ENCODE measurements at places on chromosomes 16 and 17.

GRCh38 chr16:63385714-63386432 is 1349.6 kb upstream of the CDH8 start:
- DNase-seq: no peak

- DNase-seq: no peak
Measured at GRCh38 chr17:58329035-58329809, 627 bp upstream of the TSPOAP1 start.

DNA sequence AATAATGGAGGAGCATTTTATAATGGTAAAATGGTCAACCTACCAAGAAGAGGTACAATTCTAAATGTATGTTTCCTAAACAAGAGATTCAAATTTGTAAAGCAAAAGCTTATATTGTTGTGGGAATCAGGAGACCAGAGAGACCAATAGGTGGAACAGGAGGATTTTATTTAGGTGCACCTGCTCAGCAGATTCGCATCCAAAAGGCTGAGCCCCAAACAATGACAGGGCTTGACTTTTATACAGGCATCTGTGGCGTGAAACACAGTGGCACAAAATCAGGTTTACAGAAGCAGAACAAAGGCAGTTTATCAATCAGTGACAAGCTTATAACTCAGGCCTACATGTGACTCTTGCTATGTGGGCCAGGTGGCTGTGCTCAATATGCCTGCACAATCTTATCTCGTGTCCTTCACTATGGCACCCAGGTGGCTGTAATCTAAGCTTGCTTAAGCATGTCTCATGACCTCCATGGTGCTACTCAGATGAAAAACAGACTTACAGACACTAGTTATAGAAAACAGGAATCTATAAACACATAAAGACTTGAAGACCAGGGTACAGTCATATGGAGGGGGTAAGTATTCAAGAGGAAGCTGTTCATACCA is 780.2 kb upstream of the CA10 start:
- no peak for DNase-seq

GRCh38 chr17:69348429-69348828 is 21.5 kb upstream of the ABCA5 start:
- DNase-seq: no peak

DNA sequence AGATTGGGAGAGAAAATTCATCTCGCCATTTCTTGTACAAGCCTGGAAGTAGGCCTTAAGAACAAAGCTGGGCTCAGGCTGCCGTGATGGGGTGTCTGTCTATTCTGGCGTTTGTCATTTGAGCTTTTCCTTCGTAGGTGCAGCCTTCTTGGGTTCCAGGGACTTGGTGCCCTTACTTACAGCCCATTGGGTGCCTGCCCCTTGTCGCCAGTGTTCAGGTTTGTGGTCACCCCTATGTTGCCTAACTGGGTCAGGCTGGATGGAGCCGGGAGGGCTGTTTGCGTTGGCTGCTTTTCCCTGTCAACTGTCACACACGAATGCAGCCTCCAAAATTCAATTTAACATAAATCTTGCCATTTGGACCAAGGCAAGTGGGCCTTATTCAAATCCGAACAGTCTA is 23.7 kb upstream of the MED9 start:
- DNase-seq: no peak

DNA sequence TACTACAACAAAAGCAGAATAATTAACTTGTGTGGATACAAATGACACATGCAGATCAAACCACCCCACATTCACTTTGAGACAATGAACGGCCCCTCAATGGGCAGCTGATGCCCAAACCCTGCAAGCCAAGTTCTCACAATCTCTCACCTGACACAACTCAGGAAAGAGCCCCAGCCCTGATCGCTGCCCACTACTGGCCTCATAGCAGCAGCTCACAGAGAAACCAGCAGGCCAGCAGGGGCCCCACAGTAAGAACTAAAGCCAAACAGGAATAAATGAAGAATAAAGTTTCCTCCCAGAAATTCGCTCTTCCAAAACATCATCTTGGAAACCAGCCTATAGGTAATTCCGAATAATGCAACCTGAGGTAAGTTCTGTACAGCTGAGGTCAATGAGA is 7.7 kb downstream of the AKTIP start:
- no peak for DNase-seq

DNA sequence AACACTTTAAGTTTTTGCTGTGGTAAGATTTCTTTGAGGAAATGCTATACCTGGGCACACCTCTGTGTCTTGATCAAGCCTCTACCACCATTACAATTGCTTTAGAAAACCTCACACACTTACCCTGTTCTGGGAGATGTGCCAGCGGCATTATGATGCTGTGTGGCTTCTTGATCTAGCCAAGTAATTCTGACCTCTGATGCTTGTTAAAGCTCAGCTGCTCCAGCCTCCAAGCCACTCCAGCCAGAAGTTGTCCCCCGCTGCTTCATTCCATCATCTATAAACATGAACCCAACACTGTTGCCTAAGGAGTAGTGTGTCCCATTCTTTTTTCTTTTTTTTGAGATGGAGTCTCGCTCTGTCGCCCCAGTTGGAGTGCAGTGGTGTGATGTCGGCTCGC is 60.1 kb downstream of the CYLD start:
- no peak for DNase-seq

DNA sequence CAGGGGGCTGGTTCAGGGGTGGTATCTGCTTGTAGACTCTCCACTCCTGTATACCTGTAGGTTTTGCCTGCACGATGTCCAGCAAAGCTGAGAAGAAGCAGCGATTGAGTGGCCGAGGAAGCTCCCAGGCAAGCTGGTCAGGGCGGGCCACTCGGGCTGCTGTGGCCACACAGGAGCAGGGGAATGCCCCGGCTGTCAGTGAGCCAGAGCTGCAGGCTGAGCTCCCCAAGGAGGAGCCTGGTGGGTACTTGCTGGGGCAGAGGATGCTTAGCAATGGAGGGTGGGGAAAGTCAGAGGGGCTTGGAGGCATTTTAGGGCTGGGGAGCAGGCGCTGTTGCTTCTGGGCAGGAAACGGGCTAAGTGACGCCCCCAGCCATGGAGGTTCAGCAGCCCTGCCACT is 2.1 kb downstream of the DNAH2 start:
- no peak for DNase-seq

DNA sequence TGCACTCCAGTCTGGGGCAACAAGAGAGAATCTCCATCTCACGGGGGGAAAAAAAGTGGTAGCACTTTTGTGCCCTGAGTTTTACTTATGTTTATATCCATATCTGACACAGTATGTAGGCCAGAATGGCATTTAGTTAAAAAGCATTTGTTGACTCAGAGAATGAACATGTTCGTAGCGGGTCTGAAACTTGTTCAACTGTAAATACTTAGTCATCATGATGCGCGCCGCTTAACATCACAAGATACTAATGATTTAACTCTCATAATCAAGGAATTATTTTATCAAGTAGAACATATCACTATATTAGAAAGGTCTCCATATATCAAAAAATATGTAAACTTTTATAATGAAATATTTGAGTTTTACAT is 55.3 kb upstream of the ITGA2B start:
- no peak for DNase-seq

- no peak for DNase-seq
Measured at GRCh38 chr17:41992576-41992975, 24.7 kb downstream of the DNAJC7 start.

DNA sequence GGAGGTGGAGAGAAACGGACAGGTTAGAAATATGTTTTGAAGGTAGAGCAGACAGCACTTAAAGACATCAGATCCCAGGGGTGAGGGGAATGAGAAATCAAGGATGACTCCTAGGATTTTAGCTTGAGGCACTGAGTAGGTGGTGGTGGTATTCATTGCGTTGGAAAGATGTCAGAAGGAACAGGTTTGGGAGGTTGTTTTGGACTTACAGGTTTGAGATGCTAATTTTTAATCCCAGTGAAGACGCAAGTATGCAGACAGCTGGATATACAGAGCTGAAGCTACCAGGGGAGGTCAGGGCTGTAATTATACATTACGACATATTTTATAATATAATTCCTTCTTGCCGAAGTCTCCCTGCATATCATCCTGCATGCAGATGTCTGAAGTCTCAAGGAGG is 433.3 kb downstream of the XYLT1 start:
- DNase-seq: no peak

DNA sequence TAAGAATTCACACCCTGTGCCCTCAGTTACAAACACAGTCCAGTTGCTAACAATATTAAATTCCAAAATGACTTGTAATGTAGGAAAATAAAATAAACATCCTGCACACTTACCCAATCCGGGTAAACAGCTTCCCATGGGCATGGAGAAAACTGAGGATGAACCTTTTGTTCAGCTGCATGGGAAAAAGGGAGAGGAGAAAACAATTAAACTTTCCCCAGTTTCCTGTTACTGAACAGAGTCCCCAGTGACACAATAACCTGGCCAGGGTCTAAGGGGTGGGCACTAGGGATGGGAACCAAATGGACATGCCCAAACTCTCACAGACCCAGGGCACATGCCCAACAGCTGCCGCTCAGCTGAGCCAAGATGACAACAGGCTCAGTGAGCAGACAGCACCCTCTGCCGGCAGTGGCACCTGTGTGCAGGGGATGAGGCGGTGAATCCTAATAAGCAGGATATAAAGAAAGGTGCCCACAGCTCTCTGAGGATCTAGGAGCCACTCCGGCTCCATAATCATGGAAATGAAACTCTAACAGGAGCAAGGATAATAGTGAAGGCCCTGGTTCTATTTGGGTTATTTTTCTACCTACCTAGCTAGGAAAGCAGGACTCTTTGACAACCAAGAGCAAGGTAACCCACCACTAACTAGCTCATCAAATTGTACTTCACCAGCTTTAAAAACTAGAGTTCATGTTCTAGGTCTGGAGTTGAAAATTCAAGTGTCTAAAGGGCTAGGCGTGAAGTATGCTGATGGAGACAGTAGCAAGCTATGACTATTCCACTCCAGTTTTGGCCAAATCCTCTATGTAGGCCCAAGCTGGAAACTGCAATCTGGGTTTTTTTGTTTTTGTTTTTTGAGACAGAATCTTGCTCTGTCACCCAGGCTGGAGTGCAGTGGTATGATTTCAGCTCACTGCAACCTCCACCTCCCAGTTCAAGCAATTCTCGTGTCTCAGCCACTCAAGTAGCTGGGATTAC is 58.8 kb downstream of the SMG6 start:
- peak; percentile 38 for DNase-seq

DNA sequence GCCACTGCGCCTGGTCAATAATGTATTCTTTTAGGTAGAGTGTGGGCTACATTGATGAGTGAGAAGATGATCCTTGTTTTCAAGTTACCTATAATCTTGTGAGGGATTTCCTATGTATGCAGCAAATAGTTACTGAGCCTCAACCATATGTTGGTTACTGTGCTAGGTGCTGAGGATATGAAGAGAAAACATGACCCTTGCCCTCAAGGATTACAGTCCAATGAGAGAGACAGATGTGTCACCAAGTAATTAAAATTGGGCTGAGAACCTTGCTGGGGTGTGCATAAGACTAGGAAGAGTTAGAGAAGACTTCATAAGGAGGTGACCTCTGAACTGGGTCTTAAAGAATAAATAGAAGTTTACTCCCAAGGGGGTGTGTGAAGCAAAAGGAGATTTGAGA is 7.4 kb downstream of the POLR2A start:
- no peak for DNase-seq

DNA sequence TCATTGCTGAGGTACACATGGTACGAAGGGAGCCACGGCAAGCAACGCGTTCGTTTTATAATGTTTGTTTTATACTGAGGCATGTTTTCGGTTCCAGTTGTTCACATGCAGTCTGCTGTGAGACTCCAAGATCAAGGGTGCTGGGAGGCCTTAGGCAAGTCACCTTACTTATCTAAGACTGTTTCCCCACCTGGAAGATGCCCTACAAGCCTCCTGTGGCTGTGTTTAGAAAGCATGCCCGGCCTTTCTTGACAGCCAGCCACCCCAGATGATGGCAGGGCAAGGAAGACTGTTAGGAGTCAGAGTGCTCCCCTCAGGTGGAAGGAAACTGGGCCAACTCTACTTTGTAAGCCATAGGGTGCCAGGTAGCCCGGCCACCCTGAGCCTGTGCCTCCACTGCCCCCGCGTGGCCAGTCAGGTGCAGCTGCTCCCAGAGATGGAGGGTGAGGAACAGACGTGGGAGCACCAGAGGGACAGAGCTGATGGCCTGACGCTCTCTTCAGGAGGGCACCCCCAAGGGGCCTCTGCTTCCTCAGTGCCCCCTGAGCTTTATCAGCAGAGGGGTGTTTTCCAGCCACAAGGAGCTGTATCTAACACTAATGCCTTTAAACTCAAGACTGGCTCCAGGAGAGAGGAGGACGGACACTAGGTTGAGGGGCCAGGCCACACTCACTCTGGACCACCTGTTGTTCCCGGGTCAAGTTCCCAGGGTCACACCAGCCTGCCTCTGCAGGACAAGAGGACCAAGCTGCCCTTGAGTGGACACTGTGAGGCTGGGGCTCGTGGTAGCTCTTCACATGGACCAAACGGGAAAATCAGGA is 5.4 kb downstream of the NAT9 start:
- no peak for DNase-seq

DNA sequence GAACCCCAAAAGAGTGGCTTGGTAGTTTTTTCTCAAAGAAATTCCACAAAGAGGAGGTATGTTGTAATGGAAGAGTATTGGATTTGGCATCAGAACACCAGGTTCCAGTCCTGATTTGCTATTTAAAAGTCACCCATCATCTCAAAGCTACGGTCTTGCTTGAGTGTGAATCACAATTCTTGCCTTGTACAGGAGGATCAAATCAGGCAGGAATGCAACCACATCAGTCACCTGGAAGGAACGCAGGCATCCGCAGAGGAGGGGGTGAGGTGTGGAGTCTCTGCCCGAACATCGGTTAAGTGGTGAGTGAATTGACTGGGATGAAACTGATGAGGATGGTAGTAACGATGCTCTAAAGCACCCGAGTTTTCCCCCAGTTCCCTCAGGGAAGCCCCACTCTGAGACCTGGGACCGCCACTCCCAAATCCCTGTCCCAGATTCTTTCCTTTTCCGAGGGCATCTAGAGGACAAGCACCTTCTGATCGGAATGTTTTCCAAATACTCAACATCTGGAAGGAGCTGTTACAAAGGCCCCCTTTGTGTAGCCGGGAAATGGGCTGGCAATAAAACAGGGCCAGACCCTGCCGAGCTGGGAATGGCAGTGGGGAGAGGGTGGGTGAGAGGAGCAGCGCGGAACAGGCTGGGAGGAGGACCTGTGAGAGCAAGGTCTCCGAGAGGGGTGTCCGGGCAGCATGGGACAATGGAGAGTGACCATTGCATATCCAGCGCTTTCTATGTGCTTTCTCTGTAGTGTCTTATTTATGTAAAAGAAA is 469.6 kb downstream of the SLC39A11 start:
- DNase-seq: no peak

DNA sequence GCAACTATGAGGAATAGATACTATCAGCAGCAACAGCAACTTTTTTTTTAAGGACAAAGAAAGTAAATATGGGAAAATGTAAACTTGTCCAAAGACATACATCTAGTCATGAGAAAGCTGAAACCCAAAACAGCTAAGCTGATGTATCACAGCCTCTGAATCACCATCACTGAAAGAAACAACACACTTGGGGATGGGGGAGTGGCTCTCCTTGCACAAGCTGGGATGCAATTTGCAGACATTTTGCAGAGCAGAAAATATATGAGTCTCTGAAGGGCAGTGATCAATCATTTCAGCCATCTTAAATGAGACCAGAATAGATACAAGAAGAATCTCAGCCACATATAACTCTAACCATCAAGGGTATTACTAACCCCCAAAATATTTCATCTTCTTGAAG is 79.1 kb downstream of the GRIN2A start:
- DNase-seq: no peak
